ENCODE measurements at places on chromosomes 5 and 9. TPM values are rescaled to one million over a fixed set of nuclear protein-coding genes. Genes with fewer than 3 reads are reported as not detected.
A peak's percentile ranks its signal among the peaks of the same experiment; 100 is the strongest.

Gene PCDHGB4
- not detected for total RNA-seq

DNA sequence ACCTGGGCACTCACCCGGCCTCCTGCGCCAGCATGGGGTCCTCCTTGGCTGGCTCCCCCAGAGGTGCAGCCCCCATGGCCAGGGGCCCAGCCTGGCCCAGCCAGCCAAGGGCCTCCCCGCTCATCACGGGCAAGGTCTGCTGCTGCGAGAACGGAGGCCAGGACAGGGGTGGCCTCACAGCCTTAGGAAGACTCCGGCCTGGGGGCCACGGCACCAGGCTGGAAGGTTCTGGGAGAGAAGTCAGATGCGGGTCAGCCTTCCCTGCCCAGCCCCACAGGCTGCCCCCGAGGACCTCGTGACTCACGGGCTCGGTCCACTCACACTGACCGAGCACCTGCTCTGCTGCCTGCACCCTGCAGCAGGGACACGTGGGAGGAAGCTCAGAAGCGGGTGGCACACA is 4.2 kb downstream of the SOHLH1 start:
- DNase-seq = no peak

DNA sequence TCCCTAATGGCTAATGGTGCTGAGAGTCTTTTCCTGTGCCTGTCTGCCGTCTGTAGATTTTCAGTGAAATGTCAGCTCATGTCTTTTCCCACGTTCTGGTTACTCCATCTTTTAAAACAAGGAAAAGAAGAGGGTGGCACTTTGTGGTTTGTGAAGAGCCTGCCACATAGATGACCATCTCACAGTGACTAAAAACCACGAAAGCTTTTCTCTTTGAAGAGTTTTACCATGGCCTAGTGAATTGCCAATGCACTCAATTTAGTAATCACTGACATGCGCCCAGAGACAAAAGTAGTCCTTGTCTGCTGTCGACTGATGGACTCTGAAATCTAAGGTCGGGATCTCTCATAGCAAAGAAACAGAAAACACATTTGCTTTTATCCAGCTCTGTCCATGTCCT is 50.4 kb downstream of the SPATA31C2 start:
- peak; percentile 68 for DNase-seq

Gene DTWD2
- total RNA-seq = 8.2 TPM

- no peak for DNase-seq
Observed at GRCh38 chr5:103358305-103358995, 99.9 kb downstream of the MACIR start.

GRCh38 chr5:34524123-34524522 is 132.0 kb upstream of the RAI14 start:
- DNase-seq = peak; percentile 81

Gene CTSV
- 11.2 TPM for total RNA-seq

Gene CEP120
- 14.2 TPM for total RNA-seq

GRCh38 chr9:3181049-3181953 is 337.4 kb upstream of the PUM3 start:
- DNase-seq = peak; percentile 34

Gene EIF4EBP3
- not detected for total RNA-seq

DNA sequence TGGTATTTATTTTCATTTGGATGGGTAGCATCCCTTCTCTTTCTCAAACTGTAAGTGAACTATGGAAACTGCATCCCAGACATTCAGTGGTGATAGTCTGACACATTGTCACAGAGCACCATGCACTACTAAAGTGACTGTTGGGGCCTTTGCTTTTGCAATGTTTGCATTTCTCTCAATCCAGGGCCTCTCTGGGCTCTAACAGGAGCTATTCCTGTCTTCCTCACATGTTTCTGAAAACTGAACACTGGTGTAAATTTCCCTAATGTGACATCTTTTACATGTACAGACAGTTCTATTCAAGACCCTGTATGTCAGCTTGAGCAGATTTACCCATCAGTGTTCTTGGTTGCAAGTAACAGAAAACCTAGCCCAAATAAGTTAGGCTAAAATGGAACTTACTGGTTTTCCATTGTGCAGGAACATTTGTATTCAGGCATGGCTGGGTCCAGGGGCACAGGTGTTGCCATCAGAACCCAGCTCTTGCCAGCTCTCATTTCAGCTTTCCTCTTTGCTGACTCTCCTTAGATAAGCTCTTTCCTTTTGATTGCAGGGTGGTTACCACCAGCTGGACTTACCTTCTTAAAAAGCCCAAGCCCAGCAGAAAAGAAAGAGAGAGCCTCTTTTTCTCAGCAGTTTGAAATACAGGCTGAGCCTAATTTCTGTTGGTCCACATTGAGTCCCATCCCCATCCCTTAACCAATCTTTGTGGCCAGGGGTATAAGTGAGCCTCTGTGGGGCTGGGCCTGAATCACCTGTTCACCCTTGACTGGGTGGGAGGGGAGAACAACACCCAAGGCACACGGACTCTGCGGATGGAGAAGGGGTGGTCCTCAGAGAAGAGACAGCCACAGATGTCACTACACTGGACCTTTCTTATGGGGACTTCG is 234.3 kb downstream of the NR3C1 start:
- no peak for DNase-seq

DNA sequence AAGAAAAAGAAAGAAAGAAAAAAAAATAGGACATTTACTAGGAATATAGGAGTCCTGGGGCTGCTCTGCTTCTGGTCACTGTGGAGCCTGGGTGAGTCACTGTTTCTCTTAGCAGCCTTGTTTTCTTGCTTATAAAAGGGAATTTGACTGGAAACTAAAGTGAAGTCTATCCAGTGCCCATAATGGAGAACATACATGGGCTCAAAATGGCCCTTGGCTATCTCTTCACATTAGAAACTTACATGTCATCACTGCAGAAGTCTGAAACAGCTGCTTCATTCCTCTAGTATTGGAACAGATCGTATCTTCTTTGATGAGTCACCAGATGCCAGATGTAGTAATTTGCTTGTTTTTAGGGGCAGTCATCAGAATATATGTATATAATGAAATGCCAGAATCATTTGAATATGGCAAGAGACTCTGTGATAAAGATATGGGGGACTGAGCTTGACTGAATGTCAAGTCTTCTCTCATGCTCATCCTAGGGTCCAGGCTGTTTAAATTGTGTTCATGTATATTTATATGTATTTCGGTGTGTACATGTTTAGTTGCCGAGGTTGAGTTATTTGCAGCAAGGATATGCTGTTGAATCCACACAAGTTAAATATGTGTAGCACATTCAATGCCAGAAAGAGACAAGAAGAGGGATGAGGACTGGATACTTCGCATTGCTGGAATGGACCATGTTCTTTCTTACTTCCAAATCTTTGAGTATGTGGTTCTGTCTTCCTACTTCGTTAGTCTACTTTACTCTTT is 56.7 kb downstream of the SGCD start:
- DNase-seq = peak; percentile 6

Gene SPINK4
- not detected for total RNA-seq

- DNase-seq = peak; percentile 53
Observed at GRCh38 chr5:180605554-180606214, 14.4 kb upstream of the SCGB3A1 start.

GRCh38 chr5:9440517-9440916 is 105.4 kb downstream of the SEMA5A start:
- peak; percentile 90 for DNase-seq

DNA sequence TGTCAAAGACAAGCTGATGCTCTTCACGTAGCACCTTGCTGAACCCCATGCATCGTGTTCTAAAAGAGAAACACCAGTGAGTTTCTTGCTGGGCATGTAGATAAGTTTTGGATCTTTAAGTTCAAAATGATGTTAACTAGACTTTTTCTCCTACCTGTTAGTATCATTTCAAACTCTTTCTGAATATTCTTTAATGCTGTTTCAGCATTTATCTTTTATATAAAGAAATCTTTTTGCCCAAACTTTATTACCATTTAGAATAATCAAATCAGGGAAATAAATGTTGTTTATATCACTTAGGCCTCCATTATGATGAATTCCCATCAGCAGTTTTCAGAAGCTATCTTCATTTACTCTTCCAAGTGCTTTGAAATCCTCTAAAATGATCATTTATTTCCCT is 542.8 kb downstream of the CDH10 start:
- no peak for DNase-seq

Gene EEIG1
- total RNA-seq = 4.3 TPM

Gene BAAT
- total RNA-seq = not detected

- no peak for DNase-seq
Observed at GRCh38 chr5:113255579-113256386, 179.0 kb downstream of the TSSK1B start.

Gene C5orf34
- total RNA-seq = 12.6 TPM

DNA sequence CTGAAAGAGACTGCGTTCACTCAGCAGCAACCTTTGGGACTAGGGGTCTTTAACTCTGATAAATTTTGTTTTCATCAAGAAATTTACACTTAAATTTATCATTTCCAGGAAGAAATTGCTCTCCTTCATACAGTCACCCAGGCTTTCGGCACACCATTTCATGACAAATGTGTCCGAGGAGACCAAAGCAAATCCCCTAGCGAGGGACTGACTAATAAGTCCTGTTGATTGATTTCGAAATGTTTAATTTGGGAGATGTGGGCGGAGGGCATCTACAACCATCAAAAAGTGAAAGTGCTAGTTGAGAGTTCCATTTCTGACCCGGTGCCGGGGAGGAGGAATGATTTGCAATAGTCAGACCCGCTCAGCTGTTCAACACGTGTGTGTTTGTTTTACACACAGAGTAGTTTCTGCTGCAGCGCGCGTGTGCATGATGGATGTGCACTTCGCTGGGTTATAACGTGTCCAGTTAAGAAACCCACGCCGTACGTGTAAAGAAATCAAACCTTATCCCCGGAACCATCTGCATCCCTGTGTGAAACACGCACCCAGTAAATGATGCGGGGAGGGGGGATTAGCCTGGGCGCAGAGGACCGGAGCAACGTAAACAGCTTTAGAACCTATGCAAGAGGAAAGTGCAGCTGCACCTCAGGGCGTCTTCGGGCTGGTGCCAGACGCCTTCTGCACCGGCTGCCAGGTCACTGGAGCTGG is 845 bp upstream of the NR4A3 start:
- DNase-seq = peak; percentile 71

DNA sequence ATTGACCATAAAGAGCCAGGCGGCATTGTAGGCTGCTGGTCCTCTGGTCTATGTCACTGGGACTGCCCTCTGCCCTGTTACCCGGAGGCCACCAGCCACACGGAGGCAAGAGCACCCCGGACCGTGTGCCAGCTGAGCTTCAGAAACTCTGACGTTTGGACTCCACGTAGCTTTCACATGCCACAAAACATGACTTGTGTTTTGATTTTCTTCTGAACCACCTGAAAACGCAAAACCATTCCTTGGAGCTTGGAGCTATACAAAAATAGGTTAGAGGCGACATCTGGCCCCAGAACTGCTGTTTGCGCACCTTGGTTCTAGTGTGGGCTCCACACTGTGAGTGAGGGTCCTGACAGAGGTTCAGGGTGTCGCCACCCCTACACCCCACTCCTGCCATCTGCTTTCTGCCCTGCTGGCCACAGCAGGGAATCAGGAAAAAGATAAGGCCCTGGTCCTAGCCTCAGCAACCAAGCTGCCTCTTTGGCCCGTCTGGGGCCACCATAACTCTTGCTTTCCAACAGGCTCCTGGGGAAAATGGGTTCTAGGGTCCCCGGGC is 151.3 kb upstream of the IRX2 start:
- DNase-seq = no peak

Gene NEURL1B
- total RNA-seq = 2.3 TPM

GRCh38 chr5:124025306-124025845 is 513.4 kb downstream of the CSNK1G3 start:
- DNase-seq = peak; percentile 22

GRCh38 chr9:108800632-108801099 is 55.1 kb downstream of the ACTL7B start:
- no peak for DNase-seq

Gene LCN9
- not detected for total RNA-seq

- DNase-seq = peak; percentile 21
Observed at GRCh38 chr9:18495065-18495464, 21.1 kb downstream of the ADAMTSL1 start.

GRCh38 chr5:52893105-52893504 is 96.0 kb upstream of the ITGA2 start:
- peak; percentile 53 for DNase-seq

GRCh38 chr9:15553528-15553898 is 670 bp downstream of the CCDC171 start:
- DNase-seq = no peak

DNA sequence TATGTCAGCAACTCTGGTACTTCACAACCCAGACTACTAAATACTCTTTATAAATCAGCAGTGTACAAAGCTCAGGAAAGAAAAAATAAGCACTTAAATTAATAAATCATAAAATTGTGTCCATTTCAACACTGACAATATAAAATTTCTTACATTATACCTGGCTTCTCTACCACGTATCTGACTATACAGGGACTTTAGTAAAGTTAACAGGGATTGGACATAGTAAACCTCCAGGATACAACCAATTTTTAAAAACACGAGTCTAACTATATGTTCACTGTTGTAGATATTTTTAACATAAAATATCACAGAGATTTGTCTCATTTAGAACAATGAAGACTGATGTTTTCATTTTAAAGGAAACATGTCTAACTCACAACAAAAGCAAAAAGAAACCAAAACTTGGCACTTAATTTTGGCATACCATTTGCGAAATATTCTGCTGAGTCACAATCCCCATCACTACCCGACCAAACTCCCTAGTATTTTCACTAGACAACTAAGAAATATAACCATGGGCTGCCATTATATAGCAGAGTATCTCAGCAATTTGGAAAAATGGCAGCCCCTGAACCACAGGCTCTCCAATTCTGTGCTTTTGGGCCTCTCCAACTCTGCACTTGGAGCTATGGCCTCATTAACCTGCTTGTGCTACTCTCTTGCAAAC is 14.4 kb downstream of the FAM169A start:
- peak; percentile 75 for DNase-seq

- DNase-seq = no peak
Observed at GRCh38 chr5:112693301-112693700, 44.4 kb upstream of the APC start.

DNA sequence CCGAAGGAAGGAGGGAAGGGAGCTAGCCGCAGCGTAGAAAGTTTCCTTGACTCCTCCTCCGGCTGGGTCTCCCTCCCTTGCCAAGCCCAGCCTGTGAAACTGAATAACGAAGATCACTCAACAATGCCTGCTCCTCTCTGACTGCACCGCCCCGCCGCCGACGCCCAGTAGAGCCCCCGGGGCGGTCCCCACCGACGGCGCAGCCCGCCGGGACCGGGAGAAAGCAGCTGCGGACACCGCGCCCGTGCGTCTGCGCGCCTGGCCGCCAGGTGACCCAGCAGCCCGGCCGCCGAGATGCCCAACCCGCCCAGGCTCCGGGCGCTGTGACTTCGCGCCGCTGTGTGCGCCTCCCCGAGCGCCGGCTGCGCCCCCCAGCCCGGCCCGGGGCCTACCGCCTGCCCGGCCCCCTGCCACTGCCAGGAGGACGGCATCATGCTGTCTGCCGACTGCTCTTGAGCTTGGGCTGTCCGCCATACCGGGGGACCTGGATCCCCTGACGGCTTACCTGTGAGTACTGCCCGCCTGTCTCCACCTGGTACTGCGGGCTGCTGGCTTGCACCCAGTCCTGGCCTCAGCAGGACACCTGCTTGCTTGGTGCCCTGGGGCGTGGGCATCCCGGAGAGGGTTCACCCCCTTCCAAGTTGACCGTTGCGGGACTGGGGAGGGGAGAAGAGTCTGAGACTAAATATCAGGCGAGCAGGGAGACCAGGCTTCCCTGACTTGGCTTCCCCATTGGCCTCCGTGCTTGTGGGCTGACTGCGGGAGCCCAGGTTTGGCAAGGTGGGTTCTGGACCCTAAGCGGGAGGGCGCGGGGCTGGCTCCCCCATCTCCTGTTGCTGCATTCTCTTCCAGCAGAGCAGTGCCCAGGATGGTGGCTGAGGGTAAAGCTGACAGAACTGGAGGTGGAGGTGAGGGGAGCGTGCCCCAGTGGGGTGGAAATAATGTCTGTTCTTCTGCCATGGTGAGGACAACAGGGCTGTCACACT is 26.2 kb upstream of the SPTLC1 start:
- peak; percentile 40 for DNase-seq

GRCh38 chr5:168851902-168852321 is 272.7 kb upstream of the PANK3 start:
- peak; percentile 93 for DNase-seq

Gene C5orf52
- not detected for total RNA-seq

Measured in M059J (cell line).